ENCODE measurements at places on chromosomes 6 and 20.

DNA sequence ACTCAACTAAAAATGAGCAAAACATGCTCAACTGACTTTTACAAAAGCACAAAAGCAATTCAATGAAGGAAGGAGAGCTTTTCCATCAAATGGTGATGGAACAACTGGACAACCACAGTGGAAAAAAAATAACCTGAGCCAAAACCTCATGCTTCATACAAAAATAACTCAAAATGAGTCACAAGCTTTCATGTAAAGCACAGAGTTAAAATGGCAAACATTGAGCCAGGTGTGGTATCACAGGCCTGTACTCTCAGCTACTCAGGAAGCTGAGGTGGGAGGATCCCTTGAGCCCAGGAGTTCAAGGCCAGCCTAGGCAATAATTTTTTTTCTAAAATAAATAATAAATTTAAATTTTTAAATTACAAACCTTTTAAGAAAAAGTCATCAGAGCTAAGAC is 18.4 kb upstream of the HLA-G start:
- DNase-seq: no peak

- DNase-seq: peak; percentile 64
These were observed 20.1 kb upstream of the GCM1 start for GRCh38 chr6:53168516-53169267.

GRCh38 chr6:63643862-63644261 is 8.3 kb downstream of the PHF3 start:
- no peak for DNase-seq

DNA sequence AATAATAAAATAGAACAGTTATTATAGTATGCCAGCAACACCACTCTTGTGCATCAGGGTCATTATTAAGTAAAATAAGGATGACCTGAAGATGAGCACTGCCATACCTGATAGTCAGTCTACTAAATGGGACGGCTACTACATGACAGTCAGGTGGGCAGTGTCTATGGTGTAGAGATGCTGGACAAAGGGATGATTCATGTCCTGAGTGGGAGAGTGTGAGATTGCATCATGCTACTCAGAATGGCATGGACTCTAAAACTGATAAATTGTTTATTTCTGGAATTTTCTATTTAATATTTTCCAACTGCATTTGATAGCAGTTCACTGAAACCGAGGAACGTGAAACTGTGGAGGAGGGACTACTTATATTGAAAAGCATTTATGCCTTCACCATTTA is 38.8 kb downstream of the SNX9 start:
- DNase-seq: no peak

DNA sequence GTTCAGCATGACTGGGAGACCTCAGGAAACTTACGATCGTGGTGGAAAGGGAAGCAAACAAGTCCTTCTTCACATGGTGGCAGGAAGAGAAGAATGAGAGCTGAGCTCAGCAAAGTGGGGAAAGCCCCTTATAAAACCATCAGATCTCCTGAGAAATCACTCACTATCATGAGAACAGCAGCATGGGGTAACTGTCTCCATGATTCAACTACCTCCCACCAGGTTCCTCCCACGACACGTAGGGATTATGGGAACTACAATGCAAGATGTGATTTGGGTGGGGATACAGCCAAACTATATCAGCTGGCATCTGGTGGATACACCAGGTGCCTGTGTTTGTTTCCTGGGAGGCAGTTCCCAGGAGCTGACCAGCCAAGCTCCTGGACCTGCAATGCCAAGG is 4.9 kb downstream of the DDO start:
- no peak for DNase-seq

GRCh38 chr20:1900321-1900801 is 5.2 kb downstream of the SIRPA start:
- DNase-seq: no peak

GRCh38 chr6:24554474-24554873 is 59.7 kb downstream of the ALDH5A1 start:
- no peak for DNase-seq

GRCh38 chr20:926670-927069 is 10.5 kb upstream of the ANGPT4 start:
- DNase-seq: no peak

GRCh38 chr20:5600982-5601381 is 149.2 kb upstream of the SHLD1 start:
- no peak for DNase-seq

GRCh38 chr20:13755809-13756208 is 28.9 kb downstream of the ESF1 start:
- DNase-seq: no peak

- no peak for DNase-seq
These were observed 17.1 kb upstream of the MAP1LC3A start for GRCh38 chr20:34541264-34541901.

DNA sequence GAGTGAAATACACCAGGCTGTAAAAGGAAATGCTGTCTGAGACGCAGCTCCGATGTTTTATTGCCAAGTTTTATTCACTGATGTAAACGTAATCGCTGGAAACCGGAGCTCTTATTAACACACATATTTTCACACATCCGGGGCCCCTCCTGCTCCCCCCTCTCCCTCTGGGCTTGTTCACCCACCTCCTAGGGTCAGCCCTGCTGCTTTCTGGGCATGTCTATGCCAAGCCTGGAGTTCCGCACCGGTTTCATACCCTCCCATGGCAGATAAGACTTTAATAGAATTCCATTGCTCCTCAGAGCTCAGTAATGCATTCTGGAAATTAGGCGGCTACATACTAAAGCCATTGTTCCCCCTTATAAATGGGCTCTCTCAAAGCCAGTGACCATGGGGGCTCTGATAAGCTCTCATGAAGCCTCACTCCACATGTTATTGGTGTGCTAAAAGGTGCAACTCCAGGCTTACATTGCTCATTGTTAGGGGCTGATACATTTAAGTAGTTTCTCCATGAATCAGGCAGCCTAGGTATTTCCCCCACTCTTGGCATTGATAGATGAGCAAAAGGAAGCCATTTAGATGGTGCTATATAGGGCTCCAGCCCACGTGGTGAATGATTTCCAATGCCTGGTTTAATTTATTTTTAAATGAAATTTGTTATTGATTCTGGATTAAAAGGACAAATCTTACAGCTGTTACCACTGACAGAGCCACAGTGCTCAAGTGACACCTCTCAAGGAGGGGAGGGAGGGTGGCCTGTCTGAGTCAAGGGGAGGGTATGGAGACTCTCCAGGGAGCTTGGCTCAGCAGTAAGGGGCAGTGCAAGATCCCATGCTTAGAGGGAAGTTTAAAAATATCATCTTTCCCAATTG is 4.5 kb upstream of the VSTM2L start:
- no peak for DNase-seq

DNA sequence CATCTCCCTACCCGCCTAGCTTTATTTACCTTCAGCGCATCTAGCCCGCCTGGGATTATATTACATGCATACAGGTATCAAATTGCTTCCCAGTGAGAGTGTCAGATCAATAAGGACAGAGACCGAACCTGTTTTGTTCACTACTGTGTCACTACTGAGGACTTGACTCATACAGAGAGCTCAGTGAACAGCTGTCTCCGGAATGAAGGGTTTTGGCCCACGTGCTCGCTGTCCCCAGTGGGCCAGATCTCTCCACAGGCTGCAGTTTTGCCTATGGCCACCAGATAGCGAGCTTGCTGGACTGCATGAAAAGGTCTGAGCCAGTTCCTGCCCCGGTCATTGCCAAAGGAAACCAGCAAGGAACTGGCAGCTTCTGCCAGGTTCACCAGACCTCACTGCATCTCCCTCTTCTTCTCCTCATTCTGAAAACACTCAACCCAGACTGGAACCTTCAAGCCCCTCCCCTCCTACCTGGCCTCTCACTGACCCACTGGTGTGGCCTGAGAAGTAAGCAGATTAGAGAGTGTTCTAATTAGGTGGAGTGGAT is 150.8 kb downstream of the ZMYND8 start:
- DNase-seq: peak; percentile 27

DNA sequence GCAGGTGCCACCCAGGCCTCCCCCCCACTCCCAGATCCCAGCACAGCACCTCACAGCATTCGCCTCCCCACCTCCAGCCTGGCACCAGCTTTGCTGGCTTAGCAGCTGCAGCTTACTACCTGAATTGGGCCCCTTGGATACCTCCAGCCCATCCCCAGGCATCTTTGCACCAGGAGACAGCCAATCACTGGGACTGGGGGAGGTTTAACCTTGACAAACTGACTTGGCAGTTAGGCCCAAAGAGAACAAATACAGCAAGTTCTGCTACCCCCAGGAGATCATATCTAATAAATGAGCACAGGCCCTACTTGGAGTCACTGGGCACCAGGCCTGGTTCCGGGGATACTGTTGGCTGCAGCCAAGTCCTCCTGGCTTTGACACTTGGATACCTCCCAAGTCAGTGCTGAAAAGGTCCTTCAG is 8.8 kb downstream of the PDRG1 start:
- DNase-seq: no peak

DNA sequence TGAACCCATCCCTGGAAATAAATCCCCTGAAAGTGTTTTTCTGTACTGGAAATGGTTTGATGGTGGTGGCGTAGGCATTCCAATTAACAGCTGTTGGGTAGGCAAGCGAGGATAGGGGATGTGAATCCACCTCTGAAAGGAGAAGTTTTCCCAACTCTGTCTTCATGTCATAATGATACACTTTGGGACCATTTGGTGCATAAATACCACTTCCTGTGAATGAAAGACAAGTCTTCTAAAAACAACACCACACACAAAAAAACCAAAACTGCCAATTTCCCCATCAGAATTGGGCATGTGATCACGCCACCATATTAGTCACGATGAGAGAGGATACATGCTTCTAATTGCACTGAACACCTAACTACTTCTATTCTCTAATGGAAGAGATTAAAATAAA is 6.4 kb downstream of the VNN2 start:
- no peak for DNase-seq

- DNase-seq: no peak
These were observed 3.6 kb downstream of the IPCEF1 start for GRCh38 chr6:154352898-154353585.

DNA sequence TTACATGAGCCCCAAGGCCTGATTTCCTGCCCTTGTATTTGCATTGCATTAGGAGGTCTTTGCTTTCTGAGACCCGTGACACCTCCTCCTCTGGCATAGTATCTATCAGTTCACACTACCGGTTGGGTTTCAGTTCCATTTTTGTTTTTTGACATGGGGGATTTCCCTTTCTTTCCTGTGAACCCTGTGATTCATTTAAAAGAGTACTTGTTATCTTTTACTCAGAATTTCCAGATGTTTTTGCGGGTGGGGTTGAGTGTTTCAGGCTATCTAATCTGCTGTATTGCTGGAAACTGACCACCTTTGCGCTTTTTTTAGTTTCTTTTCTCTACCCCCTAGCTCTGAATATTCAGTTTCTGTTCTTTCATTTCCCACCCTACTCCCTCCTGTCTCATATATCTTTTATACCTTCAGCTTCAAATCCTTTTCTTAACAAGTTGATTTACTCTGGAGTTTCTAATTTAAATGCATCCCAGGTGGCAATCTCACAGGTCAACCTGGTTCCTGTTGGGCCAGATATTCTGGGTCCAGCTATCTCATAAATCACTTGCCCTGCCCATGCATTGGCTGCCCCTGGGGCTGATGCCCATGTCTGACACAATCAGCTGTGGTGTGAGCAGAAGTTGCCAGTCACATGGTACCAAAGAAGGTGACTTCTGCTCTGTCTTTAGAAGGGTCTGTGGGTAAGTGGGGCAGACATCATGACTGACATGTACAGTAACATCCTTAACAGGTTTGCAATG is 14.3 kb upstream of the NCOA3 start:
- DNase-seq: no peak

GRCh38 chr6:38567436-38567835 is 72.3 kb downstream of the BTBD9 start:
- DNase-seq: peak; percentile 70

GRCh38 chr6:152135755-152136448 is 328.4 kb downstream of the ESR1 start:
- DNase-seq: no peak

DNA sequence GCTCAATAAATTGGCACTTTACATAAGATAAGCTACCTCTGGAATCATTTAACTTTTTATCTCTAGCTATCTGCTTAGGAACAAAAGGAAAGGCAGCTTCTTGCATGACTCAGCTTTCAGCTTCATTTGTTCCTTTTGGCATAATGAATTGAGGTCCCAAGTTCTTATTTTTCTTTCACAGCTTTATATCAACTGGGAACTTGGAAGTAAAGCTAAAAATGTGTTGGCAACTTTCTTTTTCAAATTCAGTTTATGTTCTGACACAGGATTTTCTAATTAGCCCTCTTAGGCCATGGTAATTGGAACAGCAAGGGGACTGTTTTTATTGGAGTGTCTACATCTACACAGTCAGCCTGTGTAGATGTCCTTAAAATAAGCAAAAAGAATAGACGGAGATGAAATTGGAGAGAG is 55.2 kb upstream of the MRAP2 start:
- DNase-seq: no peak

DNA sequence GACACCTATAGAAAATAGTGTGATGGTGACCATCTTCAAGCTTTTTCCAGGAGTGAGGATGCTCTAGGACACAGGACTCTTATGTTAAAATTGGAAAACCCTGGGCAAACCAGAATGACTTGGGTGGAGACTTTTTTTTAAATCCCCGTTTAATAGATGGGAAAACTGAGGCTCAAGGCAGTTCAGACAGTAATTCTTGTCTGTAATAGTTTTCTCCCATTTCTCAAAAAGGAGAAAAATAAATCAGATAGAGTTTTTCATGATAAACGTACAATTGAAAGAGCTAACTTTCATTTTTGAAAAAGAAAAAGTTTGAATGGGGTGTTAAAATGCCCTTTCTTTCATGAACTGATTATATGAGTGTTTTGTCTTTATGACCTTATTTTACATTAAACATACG is 6.8 kb downstream of the BCAS1 start:
- DNase-seq: no peak

DNA sequence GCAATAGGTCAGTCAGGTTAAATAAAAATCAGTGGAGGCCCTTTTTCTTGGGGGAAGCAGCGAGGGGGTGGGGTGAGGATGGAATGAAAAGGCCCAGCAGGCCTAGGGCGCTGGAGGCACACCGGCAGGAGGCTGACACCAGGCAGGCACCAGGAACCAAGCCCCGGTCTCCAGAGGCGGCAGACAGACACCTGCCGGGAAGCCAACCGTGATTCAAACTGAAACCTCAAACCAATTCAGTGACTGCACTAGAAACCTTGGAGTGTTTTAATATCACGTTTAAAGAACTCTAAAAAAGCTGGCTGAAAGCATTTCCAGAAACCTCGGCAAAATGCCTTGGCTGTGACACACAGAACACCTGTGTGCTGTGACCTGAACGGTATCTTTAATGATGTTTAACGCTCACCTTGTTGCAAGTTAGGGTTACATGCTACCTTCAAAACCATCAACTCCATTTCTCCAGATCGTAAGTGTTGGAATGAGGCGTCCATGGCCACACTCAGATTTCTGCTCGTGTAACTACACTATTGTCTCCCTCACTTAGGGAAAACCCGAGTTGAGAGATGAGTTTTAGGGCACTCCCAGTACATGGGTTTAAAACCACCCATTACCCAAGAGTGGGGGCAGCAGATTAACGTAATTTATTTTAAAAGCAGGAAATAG is 27.2 kb downstream of the DIDO1 start:
- DNase-seq: no peak

Data from non-pigmented ciliary epithelial cell (primary cell).